Lung (tissue), 17 donors: ENCODE measurements at places on chromosomes 3 and 15. TPM values are rescaled to one million over a fixed set of nuclear protein-coding genes. Genes with fewer than 3 reads are reported as not detected.

DNA sequence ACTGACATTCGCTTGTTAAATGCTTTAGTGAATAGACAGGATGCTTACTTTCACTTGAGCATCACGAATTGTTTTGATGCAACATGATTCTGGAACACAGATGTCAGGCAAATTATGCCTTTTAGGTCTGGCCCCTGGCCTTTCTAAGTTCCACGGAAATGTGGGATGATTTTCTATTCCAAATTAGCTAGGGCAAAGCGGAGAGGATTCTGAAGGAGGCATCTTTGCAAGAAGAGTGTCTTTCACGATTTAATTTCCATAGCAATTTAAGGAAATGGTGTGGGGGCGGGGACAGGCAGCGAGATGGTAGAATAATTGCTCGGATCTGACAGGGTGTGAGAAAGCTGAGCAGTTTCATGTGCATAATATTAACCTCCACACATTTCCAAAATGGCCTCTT is 238.5 kb upstream of the KCNMB2 start:
- no peak overlapping the region for H3K4me3 ChIP-seq
- H3K4me1 ChIP-seq, result no peaks in the 10 kb centered on the region
- no peaks in the 10 kb centered on the region for H3K36me3 ChIP-seq
- no peak for DNase-seq

DNA sequence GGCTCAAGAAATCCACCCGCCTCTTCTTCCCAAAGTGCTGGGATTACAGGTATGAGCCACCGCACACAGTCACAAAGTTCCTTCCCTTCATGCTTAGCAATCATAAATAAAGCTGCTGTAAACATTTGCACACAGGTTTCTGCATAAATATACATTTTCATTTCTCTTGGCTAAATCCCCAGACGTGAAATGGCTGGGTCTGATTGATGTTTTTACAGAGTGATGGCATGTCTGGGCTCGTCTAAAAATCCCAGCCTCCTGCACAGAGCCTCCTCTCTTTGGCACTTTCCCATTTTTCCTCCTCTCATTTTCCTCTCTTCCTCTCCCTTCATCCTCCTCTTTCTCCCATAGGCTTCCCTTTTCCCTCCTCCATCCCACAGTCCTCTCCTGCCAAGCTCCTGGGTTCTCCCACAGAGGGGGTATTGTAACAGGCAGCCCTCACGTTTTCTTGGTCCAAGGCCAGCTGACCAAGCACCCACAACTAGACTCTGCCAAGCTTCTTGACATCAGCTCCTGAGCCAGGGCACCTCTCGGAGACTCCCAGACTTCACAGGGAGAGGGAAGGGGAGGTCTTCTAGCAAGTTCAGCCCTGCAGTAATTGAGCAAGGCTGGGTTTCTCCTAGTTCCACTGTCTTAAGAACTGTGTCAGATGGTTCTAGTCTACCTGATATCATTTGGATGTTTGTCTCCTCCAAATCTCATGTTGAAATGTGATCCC is 10.5 kb upstream of the PLA2G4E start:
- H3K27me3 ChIP-seq, result no peaks in the 10 kb centered on the region
- no peaks in the 10 kb centered on the region for H3K36me3 ChIP-seq
- peaks cover 3% of the 10 kb centered on the region for H3K4me1 ChIP-seq
- H3K27ac ChIP-seq, result no peak overlapping the region
- H3K4me3 ChIP-seq, result no peak overlapping the region
- no peak for DNase-seq

DNA sequence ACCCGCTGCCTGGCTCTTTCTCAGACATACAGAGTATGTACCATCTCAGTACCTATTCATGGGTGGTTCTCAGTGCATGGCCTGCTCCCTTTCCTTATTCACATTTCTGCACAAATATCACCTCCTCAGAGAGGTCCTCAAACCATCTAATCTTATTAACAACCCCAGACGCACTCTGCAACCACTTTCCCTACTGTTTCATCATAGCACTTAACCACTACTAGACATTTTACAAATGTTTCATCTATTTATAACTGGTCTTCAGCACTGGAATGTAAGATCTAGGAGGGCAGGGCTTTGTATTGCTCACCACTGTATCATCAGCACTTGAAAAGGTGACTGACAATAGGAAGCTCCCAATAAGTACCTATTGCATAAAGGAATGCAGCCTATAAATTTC is 45.1 kb downstream of the TNIK start:
- no peaks in the 10 kb centered on the region for H3K4me1 ChIP-seq
- no peaks in the 10 kb centered on the region for H3K36me3 ChIP-seq
- H3K27me3 ChIP-seq, result no peaks in the 10 kb centered on the region
- H3K4me3 ChIP-seq, result no peak overlapping the region
- DNase-seq, result no peak

GRCh38 chr3:192033246-192033645 is 572.3 kb downstream of the PYDC2 start:
- no peaks in the 10 kb centered on the region for H3K4me1 ChIP-seq
- no peaks in the 10 kb centered on the region for H3K36me3 ChIP-seq
- no peaks in the 10 kb centered on the region for H3K27me3 ChIP-seq
- H3K27ac ChIP-seq, result no peak overlapping the region
- H3K4me3 ChIP-seq, result no peak overlapping the region

- DNase-seq, result no peak
- no peak overlapping the region for H3K27ac ChIP-seq
- no peaks in the 10 kb centered on the region for H3K27me3 ChIP-seq
- H3K4me3 ChIP-seq, result no peak overlapping the region
- H3K36me3 ChIP-seq, result peaks cover 3% of the 10 kb centered on the region
Measured at GRCh38 chr3:12970684-12971083, 102.5 kb downstream of the IQSEC1 start.

DNA sequence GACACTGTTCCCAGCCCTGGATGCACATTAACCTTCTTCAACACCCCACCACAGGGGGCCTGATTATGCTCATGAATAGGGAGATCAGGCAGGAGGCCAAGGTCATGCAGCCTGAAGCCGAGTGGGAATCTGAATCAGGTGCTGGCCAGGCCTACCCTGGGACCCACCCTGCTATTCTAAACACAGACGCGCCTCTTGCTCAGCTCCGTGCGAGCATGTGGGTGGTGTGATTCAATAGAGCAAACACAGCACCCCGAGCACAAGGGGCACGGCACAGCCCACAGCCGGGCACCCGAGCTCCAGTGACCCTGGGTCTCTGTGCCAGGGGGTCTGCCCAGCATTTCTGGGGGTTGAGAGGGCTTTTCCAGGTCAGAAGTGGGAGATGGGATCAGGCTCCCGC is 24.6 kb upstream of the GRIP2 start:
- no peaks in the 10 kb centered on the region for H3K27me3 ChIP-seq
- H3K4me3 ChIP-seq, result no peak overlapping the region
- DNase-seq, result no peak
- H3K36me3 ChIP-seq, result no peaks in the 10 kb centered on the region
- H3K4me1 ChIP-seq, result peaks cover 27% of the 10 kb centered on the region

- no peaks in the 10 kb centered on the region for H3K27me3 ChIP-seq
- no peak overlapping the region for H3K4me3 ChIP-seq
- peaks cover 3% of the 10 kb centered on the region for H3K4me1 ChIP-seq
- no peak overlapping the region for H3K27ac ChIP-seq
Measured at GRCh38 chr3:16461463-16462245, 51.8 kb downstream of the RFTN1 start.

- peaks cover 5% of the 10 kb centered on the region for H3K36me3 ChIP-seq
- H3K27ac ChIP-seq, result no peak overlapping the region
- H3K27me3 ChIP-seq, result no peaks in the 10 kb centered on the region
- no peak overlapping the region for H3K4me3 ChIP-seq
- no peaks in the 10 kb centered on the region for H3K4me1 ChIP-seq
Measured at GRCh38 chr15:43441316-43441715, 51.6 kb downstream of the TP53BP1 start.

DNA sequence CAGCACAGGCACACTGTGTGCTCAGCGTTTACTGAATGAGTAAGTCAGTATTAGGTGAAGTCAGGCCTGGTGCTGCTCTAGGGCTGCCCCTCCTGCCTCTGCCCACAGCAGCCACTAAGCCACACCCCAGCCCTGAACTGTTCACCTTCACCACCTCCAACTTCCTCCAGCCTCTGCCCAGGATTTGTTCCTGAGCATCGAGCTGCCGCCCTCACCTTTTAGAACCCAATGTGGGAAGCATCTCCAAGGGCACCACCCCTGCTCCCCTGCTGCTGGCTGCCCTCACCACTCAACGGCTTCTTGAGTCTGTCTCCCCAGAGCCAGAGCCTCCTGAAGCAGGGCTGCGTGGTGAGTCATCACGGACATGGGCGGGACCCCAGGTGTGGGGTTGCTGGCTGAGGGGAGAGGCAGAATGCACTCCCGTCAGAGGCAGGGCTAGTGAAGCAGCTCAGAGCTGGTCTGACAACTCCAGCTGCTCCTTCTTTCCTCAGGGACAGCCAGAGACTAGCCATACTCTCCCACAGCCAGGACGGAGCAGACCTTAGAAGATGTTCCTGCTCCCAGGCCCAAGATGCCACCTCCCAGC is 5.8 kb downstream of the HYAL2 start:
- DNase-seq, result no peak
- H3K4me3 ChIP-seq, result no peak overlapping the region
- no peaks in the 10 kb centered on the region for H3K27me3 ChIP-seq
- H3K27ac ChIP-seq, result peak overlapping the region; percentile 90
- peaks cover 8% of the 10 kb centered on the region for H3K4me1 ChIP-seq
- H3K36me3 ChIP-seq, result peaks cover 14% of the 10 kb centered on the region

- H3K4me1 ChIP-seq, result no peaks in the 10 kb centered on the region
- no peaks in the 10 kb centered on the region for H3K27me3 ChIP-seq
- DNase-seq, result no peak
- H3K27ac ChIP-seq, result no peak overlapping the region
- H3K36me3 ChIP-seq, result peaks cover 36% of the 10 kb centered on the region
Measured at GRCh38 chr3:53102601-53103147, 27.6 kb downstream of the RFT1 start.

DNA sequence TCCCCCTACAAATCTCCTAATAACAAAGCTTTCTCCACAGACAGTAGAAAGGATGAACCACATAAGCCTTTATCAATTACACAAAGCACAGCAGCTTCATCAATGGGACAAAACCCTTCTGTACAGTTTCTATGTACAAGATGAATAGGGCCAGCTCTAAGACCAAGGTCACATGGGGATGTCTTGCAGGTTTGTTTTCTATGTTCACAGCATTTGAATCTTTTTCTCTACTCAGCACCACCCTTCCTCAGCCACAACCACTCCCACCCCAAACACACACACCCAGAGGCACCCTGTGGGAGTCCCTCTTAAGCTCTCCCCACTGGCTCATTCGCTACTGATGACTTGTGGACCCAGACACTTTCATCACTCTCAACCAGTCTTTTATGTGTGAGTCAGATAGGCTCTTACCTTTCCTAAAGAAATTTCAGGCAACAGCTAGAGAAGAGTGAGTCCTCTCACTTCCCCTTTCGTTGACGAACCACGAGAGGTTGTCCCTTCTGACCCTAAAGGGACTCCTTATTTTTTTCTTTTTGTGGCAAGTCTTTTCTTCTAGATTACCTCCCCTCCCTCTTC is 57.9 kb downstream of the ARHGAP31 start:
- no peaks in the 10 kb centered on the region for H3K36me3 ChIP-seq
- H3K4me3 ChIP-seq, result no peak overlapping the region
- DNase-seq, result no peak
- H3K4me1 ChIP-seq, result peaks cover 5% of the 10 kb centered on the region
- H3K27ac ChIP-seq, result peak overlapping the region; percentile 76
- H3K27me3 ChIP-seq, result no peaks in the 10 kb centered on the region

- DNase-seq, result no peak
- no peak overlapping the region for H3K4me3 ChIP-seq
- H3K36me3 ChIP-seq, result no peaks in the 10 kb centered on the region
- no peak overlapping the region for H3K27ac ChIP-seq
Measured at GRCh38 chr15:59290295-59291212, 82.1 kb downstream of the MYO1E start.

GRCh38 chr3:144242747-144243146 is 271.1 kb downstream of the DIPK2A start:
- no peak overlapping the region for H3K27ac ChIP-seq
- no peaks in the 10 kb centered on the region for H3K27me3 ChIP-seq
- no peaks in the 10 kb centered on the region for H3K4me1 ChIP-seq
- no peaks in the 10 kb centered on the region for H3K36me3 ChIP-seq

SMCO1 gene
- total RNA-seq, result not detected

TYRO3 gene
- 13.8 TPM for total RNA-seq

NAA50 gene
- total RNA-seq, result 82.7 TPM

SPINK8 gene
- total RNA-seq, result not detected
